Naive B cell (primary cell): ENCODE measurements at places on chromosomes 5 and 9. TPM values are rescaled to one million over a fixed set of nuclear protein-coding genes. Genes with fewer than 3 reads are reported as not detected.

SPATA31A3 gene
- not detected for polyA plus RNA-seq

ZNG1E gene
- polyA plus RNA-seq: 8.9 TPM

PCDHB11 gene
- not detected for polyA plus RNA-seq

AQP7 gene
- not detected for polyA plus RNA-seq

CHSY3 gene
- polyA plus RNA-seq: not detected

TMEM215 gene
- polyA plus RNA-seq: not detected

SMIM15 gene
- polyA plus RNA-seq: 40.6 TPM

FIBCD1 gene
- polyA plus RNA-seq: not detected

CDX1 gene
- polyA plus RNA-seq: not detected

NAA35 gene
- polyA plus RNA-seq: 9.1 TPM

PPP6C gene
- 57.0 TPM for polyA plus RNA-seq

CAPSL gene
- polyA plus RNA-seq: not detected

SEC24A gene
- polyA plus RNA-seq: 7.7 TPM

KCTD16 gene
- polyA plus RNA-seq: not detected

LPAR1 gene
- not detected for polyA plus RNA-seq

DNAI1 gene
- not detected for polyA plus RNA-seq

ECSCR gene
- not detected for polyA plus RNA-seq

SNCAIP gene
- polyA plus RNA-seq: not detected

SCAMP1 gene
- polyA plus RNA-seq: 32.7 TPM

MARCHF11 gene
- polyA plus RNA-seq: not detected

TMEM174 gene
- polyA plus RNA-seq: not detected

PRDM9 gene
- polyA plus RNA-seq: not detected

PCDHA3 gene
- not detected for polyA plus RNA-seq

BSPRY gene
- 1.2 TPM for polyA plus RNA-seq

SPATA31D1 gene
- polyA plus RNA-seq: not detected
